ENCODE measurements at places on chromosomes 7 and 10. TPM values are rescaled to one million over a fixed set of nuclear protein-coding genes. Genes with fewer than 3 reads are reported as not detected.

- DNase-seq = peak; percentile 86
Measured at GRCh38 chr7:26891400-26892350, 27.3 kb upstream of the SKAP2 start.

DNA sequence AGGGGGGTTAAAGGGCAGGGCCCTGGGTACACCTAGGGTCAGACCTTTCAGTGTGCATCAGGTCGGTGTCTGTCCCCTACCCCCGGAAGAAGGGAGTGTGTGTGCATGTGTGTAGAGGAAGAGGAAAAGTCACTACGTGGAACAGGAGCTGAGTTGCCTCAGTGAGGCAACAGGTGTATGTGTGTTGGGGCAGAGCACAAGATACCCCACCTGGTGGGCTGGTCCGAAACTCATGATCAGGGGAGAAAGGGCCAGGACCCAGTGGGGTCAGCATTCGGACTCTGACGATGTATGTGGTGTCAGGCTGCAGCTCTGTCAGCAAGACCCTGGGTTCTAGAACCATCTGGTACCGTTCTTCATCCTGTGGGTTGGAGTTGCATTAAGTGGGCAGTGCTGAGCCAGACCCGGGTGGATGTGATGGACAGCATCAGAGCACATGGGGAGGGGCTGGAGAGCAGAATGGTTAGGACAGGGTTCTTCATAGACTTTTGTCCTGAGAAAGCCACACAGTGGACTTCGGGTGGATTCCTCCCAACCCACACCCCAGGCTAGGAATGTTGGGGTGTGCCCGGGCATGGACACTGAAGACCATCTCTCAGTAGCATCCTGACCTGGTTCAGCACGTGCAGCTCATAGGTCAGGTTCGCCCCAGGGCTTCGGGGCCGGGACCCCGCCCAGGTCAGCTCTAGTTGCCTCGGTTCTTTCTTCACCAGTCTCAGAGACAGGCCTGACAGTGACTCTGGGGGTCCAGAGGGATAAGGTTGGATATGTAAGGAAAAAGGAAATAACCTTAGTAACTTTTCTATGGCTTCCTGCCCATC lies 10.7 kb downstream of the EPHA1 start:
- DNase-seq = no peak

DNA sequence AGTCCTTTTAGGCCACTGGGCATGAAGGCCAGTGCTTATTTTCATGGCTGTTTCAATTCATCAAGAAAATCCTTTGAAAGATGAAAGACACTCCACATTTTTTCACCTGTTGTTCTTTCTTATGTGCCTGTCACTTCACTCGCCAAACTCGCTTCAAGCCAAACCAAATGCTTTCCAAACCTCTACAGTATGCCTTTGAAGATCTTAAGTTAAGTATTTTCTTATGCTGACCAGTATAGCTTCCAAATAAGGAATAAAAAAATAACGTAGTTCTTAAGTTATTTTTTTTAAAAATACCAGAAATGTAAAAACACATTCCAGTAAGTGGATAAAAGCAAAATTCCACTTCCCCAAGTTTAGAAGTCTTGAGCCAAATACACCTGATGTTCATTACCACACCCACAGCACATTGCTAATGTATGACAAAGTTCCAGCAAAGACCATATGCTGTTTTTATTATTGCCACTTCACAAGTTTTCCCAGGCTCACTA lies 186.1 kb downstream of the MTERF1 start:
- DNase-seq = no peak

DNA sequence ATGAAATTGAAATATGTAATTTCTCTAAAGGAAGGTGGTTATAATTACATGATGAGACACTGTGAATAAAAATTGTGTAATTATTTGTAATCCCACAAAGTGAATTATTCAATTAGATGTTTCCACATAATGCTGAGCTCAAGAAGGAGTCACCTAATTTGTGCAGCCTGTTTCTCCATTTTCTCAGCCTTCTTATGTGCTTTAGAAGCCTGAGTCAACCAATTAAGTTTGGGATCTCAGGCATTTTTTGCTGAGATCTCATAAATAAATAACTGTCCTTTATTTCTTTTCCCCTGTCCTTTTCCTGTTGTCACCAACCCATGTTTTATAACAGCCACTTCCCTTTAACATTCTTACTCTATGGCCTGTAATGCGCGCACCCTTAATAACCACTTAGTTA lies 506.5 kb upstream of the SEMA3D start:
- DNase-seq = no peak

SMARCD3 gene
- total RNA-seq = 11.8 TPM

DNA sequence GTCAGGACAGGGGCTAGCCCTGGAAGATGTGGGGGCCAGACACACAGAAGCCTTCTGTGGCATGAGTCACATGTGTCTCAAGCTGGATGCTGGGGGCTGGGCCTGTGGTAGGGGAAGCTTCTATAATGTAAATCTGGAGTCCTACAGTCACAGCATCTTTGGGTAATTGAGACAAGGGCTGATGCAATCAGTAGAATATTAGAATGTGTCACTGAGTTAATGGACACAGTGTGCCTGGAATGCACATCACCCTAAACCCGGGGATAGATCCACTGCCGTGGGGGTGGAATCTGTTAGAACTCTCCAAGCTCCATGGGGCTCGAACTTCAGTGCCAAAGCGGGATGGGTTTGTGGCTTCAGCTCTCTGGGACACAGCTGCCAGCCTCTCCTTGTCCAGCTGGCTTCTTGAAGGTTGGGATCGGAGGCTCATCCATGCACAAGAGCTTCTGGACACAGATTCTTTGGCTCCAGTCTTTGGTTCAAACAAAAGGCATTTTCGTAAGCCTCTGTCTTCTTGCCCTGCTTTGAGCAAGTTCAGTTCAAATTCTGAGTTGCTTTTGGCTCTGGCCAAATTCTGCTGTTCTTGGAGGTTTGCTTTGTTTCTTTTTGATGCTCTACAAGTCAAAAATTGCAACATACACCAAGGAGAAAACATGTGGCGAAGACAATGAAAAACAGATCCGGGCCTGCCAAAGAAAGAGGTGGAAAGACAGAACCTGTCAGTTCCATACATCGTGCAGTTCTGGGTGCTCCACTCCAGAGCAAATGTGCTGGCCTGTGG lies 194.8 kb upstream of the ZNF32 start:
- peak; percentile 32 for DNase-seq

- DNase-seq = no peak
Measured at GRCh38 chr7:77727936-77728701, 31.9 kb downstream of the RSBN1L start.
